GM12891 (cell line): ENCODE measurements at places on chromosomes 3 and 15.

DNA sequence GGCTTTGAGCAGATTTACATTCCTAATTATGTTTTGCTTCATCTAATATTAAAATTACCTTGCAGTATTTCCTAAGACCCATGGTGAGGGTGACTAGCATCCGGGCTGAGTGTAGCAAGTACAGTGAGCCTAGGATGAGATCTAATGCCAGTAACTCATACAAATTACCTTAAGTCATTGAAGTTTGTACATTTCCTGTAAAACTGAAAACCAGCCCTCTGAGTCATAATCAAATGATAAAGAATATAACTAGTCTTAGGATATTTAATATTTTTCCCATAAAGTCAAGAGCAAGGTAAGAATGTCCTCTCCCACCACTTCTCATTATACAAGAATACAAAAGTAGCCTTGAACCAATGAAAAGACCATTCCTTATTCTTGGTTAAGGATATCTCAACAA, 54.8 kb upstream of the CHRM5 start:
- no peak for DNase-seq

- DNase-seq = no peak
These were observed 4.1 kb upstream of the RARB start for GRCh38 chr3:25423780-25424588.

DNA sequence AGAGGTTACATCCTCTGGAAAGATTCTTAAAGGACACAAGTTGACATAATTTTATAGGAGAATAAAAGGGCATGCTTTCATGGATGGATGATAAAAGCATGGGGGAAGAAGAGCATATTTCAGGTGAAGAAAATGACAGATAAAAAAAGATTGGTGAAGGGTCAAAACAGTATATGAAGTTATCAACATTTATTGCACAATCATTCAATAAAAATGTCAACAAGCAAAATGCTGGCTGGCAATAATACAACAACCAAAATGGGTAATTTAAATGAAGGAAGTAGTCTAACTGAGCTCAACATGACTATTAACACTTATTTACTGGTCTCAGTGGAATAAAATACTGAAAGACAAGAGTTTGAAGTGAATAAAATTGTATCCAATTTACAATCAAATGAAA, 696.7 kb downstream of the SQOR start:
- no peak for DNase-seq

- DNase-seq = no peak
These were observed 7.6 kb upstream of the RTP4 start for GRCh38 chr3:187360596-187360995.

DNA sequence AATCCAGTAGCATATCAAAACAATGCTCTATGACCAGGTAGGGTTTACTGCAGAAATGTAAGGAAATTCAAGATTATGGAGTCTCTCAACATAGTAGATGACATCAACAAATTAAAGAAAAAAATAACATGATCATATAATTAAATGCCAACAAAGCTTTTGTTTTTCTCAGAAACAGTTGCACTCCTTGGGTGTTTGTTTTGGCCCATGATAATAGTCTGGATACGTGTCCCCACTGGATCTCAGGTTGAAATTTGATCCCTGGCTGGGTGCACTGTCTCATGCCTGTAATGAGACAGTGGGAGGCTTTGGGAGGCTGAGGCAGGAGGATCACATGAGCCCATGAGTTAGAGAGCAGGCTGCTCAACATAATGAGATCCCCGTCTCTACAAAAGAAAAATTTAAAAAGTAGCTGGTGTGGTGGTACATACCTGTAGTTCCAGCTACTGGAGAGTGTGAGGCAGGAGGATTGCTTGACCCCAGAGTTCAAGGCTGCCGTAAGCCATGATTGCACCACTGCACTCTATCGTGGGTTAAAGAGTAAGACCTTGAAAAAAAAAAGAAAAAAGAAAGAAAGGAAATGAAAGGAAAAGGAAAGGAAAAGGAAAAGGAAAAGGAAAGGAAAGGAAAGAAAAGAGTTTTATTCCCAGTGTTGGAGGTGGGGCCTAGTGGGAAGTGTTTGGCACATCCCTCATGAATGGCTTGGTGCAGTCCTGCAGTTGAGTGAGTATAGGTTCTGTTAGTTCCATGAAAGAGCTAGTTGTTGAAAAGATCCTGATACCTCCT, 53.3 kb upstream of the FOXB1 start:
- no peak for DNase-seq

GRCh38 chr3:29083676-29084075, 197.2 kb upstream of the RBMS3 start:
- no peak for DNase-seq

DNA sequence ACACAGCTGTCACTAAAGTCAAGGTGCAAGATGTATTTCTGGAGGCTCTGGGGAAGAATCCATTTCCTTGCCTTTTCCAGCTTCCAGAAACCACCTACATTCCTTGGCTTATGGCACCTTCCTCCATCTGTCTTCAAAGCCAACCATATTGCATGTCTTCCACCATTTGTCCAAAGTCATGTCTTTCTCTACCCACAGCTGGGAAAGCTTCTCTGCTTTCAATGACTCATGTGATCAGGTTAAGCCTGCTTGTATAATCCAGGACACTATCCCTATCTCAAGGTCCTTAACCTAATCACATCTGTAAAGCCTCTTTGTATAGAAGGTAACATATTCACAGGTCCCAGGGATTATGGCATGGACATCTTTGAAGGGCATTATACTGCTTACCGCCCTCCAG, 14.2 kb downstream of the ARHGAP31 start:
- DNase-seq = no peak

DNA sequence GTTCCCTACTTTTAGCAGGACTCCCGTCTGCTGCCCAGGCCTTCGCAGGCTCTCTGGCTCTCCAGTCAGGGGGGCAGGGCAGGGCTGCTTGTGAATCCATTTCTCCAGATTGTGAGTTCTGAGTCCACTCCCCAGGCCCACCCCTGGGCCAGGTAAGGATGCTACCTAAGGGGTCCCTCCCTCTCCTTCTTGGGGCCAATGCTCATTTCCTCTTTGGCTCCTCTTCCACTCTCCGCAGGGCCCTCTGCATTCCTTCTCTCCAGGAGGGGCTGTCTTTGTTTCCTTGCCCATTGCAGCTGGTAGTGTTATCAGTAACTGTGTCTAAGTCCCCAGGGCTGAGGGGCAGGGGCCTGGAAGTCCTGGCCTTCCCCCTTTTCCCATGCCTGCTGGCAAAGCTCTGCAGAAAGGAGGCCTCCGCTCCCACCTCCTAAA, 13.0 kb upstream of the CACNA2D2 start:
- no peak for DNase-seq

- DNase-seq = no peak
These were observed 67.6 kb upstream of the SH3GL3 start for GRCh38 chr15:83379579-83379959.

GRCh38 chr3:189712906-189713483, 81.8 kb downstream of the TP63 start:
- no peak for DNase-seq
